ENCODE measurements at places on chromosomes 1 and 21. TPM values are rescaled to one million over a fixed set of nuclear protein-coding genes. Genes with fewer than 3 reads are reported as not detected.
A peak's percentile ranks its signal among the peaks of the same experiment; 100 is the strongest.

Gene HPDL
- polyA plus RNA-seq, result 1.2 TPM

Gene SPRR2G
- polyA plus RNA-seq, result not detected

Gene SPATA45
- polyA plus RNA-seq, result not detected

Gene MPZ
- not detected for polyA plus RNA-seq

Gene KRTAP21-2
- not detected for polyA plus RNA-seq

Gene NMNAT2
- polyA plus RNA-seq, result 3.6 TPM

Gene H3-3A
- polyA plus RNA-seq, result 262 TPM

Gene KRTAP19-1
- polyA plus RNA-seq, result not detected

Gene TIE1
- polyA plus RNA-seq, result 0.10 TPM

Gene SPATA46
- not detected for polyA plus RNA-seq

Gene FOXD2
- polyA plus RNA-seq, result 0.15 TPM

Gene OLIG2
- polyA plus RNA-seq, result not detected

Gene BRINP3
- not detected for polyA plus RNA-seq

Gene IGSF21
- polyA plus RNA-seq, result not detected

GRCh38 chr1:85836736-85837135 lies 128.5 kb upstream of the ZNHIT6 start:
- H3K27ac ChIP-seq, result no peak overlapping the region
- H3K36me3 ChIP-seq, result no peaks in the 10 kb centered on the region
- no peaks in the 10 kb centered on the region for H3K4me1 ChIP-seq

DNA sequence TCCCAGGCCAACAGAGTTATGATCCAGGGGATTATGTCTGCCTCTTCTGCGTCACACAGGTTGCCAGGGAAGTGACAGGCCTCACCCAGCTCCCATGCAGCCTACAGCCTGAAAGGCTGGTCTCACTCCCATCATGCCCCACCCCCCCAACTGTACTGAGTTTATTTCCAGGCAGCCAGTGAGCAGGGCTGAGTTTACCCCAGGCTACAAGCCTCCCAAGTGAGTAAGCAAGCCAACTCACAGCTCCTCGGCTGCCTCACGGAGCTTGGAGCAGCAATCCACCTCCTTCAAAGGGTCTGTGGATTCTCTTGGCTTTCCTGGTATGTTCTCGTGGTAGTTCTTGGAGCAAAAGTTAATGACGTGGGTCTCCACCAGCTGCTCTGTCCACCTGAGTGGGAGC lies 1147.6 kb upstream of the ADGRL4 start:
- H3K27me3 ChIP-seq, result no peaks in the 10 kb centered on the region
- H3K36me3 ChIP-seq, result no peaks in the 10 kb centered on the region
- DNase-seq, result no peak

DNA sequence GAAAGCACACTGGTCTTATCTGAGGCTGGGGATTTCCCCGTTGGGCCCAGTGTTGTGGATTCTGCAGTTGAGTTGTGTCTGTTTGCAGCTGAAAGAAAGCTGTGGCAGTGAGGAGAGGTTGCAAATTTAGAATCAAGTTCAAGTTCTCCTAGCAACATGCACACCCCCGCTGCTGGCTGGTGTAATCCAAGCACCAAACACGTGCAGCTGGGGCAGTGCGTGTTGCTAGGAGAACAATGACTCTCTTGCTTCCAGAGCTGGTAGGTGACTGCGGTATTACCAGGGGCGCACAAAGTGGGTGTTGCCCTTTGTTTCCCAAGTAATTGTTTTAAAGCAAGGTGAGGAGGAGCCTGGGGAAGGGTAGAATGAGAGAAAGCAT lies 91.5 kb downstream of the IER5 start:
- H3K4me1 ChIP-seq, result peaks cover 10% of the 10 kb centered on the region
- H3K4me3 ChIP-seq, result no peak overlapping the region
- no peak overlapping the region for H3K27ac ChIP-seq
- DNase-seq, result peak; percentile 87

GRCh38 chr1:107964336-107965109 lies 457 bp downstream of the VAV3 start:
- no peaks in the 10 kb centered on the region for H3K4me1 ChIP-seq
- H3K4me3 ChIP-seq, result peak overlapping the region; percentile 64
- H3K36me3 ChIP-seq, result no peaks in the 10 kb centered on the region
- H3K27ac ChIP-seq, result no peak overlapping the region
- peaks cover 29% of the 10 kb centered on the region for H3K27me3 ChIP-seq
- DNase-seq, result peak; percentile 34

DNA sequence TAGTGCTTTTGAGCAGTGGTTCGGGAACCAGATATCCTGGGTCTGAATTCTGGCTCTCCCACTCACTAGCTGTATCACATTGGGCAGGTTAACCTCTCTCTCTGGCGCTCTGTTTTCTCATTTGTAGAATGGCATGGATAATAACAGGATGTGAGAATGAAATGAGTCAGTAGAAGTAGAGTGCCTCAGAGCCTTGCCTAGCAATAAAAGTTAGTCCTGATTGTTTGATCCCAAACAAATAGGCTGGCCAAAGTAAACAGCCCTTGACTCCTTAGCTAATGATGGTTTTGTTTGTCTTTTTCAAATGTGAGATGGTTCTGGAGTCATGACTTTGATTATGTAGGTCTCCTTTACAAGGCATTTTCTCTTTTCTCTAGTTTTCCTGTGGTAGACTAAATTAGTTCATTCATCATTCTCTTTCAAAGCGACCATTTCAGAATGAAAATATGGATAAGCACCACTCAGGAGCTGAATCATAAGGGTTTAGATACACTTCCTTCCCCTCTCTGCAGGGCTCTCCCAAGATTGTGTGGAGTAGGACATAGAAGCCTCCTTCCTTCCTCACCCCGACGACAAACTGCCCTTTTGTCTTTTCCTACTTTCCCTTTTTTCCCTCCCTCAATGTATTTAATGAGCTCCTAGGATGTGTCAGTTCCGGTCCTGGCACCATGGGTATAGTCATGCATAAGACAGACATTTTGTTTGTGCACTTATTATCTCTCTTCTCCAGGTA lies 23.1 kb downstream of the KIAA0040 start:
- no peak overlapping the region for H3K27ac ChIP-seq
- H3K4me3 ChIP-seq, result no peak overlapping the region
- H3K36me3 ChIP-seq, result no peaks in the 10 kb centered on the region
- H3K4me1 ChIP-seq, result no peaks in the 10 kb centered on the region
- H3K27me3 ChIP-seq, result no peaks in the 10 kb centered on the region
- DNase-seq, result no peak

GRCh38 chr1:116099379-116099778 lies 11.8 kb upstream of the MAB21L3 start:
- H3K4me1 ChIP-seq, result no peaks in the 10 kb centered on the region
- H3K36me3 ChIP-seq, result peaks cover 15% of the 10 kb centered on the region
- no peak for DNase-seq

GRCh38 chr1:232856541-232856940 lies 51.3 kb downstream of the MAP10 start:
- H3K27ac ChIP-seq, result no peak overlapping the region
- no peak overlapping the region for H3K4me3 ChIP-seq
- peaks cover 21% of the 10 kb centered on the region for H3K4me1 ChIP-seq

DNA sequence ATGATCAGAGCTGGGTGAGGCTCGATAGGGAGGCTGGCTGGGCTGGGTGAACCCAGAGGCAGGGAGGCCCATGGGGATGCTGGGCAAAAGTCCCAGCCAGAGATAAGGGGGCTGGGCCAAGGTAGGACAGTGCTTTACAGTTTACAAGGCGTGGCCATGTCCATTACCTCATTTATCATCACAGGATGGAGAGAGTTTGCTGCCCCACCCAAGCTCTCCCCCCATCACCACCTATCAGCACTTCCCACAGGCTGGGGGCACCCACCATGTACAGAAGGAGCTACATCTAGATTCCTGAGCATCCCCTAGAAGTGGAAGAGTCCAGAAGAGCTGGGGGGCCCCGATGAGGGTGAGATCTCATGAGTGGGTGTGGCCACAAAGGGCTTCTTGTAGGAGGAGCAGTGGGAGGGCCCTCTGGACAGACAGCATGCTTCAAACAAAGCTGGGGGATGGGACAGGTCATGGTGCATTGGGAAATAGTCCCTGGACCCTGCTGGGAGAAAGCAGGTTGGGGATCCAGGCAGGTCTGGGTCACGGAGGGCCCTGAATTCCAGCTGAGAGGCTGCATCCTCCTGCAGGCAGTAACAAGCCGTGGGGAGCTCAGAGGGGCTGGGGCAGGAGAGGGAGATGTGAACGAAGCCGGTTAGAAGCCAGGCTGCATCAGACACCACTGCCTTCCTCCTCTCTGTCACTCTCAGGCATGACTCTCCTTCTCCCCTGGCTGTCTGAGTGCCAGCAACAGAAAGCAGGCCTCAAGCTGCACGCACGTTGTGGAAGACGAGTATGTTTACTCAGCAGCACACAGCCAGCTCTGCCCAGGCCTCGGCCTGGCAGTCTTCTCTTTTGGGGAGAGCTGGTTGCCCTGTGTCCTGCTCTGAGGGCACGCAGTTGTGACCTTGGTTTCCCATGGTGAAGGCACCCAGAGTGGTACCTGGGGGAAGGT lies 202.3 kb downstream of the HIVEP3 start:
- H3K4me1 ChIP-seq, result peaks cover 21% of the 10 kb centered on the region
- no peak overlapping the region for H3K27ac ChIP-seq
- no peak for DNase-seq
- H3K4me3 ChIP-seq, result no peak overlapping the region

DNA sequence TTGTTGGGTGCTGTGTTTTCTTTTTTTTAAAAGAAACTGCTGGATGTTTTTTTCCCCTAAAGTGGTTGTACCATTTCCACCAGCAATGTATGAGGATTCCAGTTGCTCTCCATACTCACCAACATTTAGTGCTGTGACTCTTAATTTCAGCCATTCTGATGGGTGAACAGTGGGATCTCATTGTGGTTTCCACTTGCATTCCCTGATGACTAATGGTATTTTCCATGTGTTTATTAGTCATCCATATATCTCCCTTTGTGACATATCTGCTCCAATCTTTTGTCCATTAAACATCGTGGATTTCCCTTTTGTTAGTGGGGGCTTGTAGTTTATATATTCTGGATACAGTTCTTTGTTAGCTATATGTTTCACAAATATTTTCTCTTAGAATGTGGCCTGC lies 206.0 kb downstream of the CAMTA1 start:
- peaks cover 6% of the 10 kb centered on the region for H3K4me1 ChIP-seq
- peaks cover 49% of the 10 kb centered on the region for H3K27me3 ChIP-seq
- DNase-seq, result peak; percentile 81
- no peak overlapping the region for H3K27ac ChIP-seq

DNA sequence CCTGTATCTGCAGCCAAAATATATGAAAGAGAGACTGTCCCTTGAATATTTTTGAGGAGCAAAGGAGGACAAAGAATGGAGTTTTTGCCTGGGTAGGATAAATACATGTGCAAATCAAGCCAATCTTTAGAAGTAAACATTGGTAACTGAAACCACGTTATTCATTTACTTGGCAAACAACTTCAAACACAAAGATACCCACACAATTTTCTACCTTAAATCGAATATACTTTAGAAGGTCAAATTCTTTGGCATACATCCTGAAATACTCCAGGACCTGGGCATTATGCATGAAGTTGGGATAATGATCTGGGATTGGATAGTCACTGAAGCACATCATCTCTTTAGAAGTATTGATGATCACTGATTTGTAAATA lies 9.6 kb downstream of the FMO5 start:
- no peak for DNase-seq
- no peaks in the 10 kb centered on the region for H3K27me3 ChIP-seq
- H3K36me3 ChIP-seq, result no peaks in the 10 kb centered on the region
- no peaks in the 10 kb centered on the region for H3K4me1 ChIP-seq
- no peak overlapping the region for H3K27ac ChIP-seq

DNA sequence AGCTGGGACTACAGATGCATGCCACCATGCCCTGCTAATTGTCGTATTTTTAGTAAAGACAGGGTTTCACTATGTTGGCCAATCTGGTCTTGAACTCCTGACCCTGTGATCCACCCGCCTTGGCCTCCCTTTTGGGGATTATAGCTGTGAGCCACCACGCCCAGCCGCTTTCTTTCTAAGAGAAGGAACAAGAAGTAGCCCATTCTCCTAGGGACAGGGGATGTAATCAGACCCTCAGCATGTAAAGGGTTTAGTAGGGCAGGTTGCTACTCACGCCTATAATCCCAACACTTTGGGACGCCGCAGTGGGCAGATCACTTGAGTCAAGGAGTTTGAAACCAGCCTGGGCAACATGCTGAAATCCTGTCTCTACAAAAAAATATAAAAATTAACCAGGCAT lies 189.7 kb downstream of the TOMM20 start:
- H3K27me3 ChIP-seq, result no peaks in the 10 kb centered on the region
- DNase-seq, result no peak
- H3K36me3 ChIP-seq, result no peaks in the 10 kb centered on the region

DNA sequence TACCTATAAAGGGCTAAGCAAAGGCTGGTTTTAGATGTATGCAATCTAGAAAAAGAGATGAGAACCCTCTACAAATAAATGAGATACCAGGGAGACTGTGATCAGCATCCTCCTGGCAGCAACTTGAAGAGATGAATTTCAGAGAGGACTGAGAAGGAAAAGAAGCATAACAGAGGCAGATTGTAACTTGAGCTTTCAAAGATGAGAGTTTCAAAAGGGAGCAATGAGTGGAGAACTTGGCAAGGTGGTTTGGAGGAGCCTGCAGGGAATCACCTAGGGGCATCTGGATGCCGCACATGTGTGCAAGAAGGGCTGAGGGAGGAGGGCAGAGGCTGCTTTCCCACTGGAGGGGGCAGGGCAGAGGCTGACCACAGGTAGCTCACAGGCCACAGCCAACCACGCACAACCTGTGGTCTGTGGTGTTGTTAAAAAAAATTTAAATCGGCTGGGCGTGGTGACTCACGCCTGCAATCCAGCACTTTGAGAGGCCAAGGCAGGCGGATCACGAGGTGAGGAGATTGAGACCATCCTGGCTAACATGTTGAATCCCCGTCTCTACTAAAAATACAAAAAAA lies 50.2 kb downstream of the PCNX2 start:
- H3K27me3 ChIP-seq, result no peaks in the 10 kb centered on the region
- no peak overlapping the region for H3K27ac ChIP-seq

GRCh38 chr1:151047925-151048644 lies 534 bp downstream of the C1orf56 start:
- H3K36me3 ChIP-seq, result peaks cover 25% of the 10 kb centered on the region
- DNase-seq, result peak; percentile 86
- peak overlapping the region; percentile 77 for H3K4me3 ChIP-seq
- no peaks in the 10 kb centered on the region for H3K27me3 ChIP-seq
- H3K4me1 ChIP-seq, result 0 out of 2 replicates have a peak, but pooled peaks cover 13% of the 10 kb centered on the region
- H3K27ac ChIP-seq, result peak overlapping the region; percentile 71

DNA sequence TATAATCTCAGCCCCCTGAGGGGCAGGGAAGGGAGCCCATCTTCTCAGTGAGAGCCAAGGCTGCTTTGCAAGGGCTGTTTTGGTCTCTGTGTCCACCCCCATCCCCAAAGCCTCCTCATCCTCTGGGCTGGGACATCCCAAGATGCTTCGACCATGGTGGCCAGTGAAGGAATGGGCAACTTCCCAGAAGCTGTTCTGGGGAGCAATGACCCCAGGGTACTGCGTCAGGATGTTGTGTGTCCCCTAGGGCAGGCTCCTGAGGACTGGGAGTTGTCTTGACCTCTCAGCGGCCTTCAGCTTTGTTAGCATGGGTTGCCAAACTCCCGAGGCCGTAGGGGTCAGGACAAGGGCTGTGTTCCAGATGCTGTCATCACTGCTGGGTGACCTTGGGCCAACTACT lies 238.4 kb upstream of the POU3F1 start:
- no peak overlapping the region for H3K27ac ChIP-seq
- no peak for DNase-seq
- H3K27me3 ChIP-seq, result no peaks in the 10 kb centered on the region
- H3K4me3 ChIP-seq, result no peak overlapping the region
- H3K36me3 ChIP-seq, result no peaks in the 10 kb centered on the region
